Eye (tissue), 1 donor: ENCODE measurements at places on chromosomes 3 and 15.

DNA sequence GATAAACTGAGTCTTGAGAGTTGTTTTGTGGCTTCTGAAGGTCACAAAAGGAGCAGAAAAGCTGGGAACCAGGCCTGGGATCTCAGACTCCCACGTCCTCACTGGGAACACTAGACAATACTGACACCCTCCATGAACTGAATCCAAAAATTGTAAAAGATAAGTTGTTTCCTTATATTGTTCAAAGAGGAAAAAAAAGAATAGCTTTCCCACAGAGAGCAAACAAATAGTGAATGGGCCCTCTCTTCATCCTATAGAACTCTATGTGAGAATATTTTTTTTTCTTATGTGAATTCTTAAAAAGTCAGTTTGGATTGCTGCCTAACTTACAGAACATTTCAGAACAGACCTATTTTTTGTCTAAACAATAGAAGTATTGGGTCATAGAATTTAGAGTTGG lies 203.5 kb downstream of the MECOM start:
- no peak for DNase-seq

GRCh38 chr15:84813931-84814330 lies 3.2 kb upstream of the ALPK3 start:
- DNase-seq: no peak

DNA sequence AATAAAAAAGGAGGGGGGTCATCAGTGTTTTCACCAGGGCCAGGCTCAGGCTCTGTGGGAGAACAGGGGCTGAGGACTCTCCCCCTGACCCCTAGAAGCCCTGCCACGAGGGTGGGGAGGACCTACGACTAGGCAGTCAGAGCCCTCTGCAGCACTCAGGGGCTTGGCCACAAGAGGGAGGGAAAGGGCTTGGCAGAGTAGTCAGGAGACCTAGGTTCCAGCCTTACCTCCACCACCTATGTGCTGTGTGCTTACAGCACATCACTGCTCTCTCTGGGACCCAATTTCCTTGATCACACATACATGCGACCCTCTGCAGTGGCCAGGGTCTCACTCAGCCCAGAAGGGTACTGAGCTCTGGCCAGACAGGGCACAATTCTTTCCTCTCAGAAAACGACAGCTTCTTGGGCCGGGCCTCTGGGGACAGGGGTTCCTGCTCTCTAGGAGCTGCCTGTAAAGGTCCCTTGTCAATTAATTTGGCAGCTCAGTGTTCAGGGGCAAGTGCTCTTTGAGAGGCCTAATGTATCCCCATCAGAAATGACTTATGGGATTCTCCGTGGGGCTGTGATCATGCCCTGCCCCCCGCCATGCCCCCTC lies 16.4 kb upstream of the SKIC8 start:
- DNase-seq: peak; percentile 83

DNA sequence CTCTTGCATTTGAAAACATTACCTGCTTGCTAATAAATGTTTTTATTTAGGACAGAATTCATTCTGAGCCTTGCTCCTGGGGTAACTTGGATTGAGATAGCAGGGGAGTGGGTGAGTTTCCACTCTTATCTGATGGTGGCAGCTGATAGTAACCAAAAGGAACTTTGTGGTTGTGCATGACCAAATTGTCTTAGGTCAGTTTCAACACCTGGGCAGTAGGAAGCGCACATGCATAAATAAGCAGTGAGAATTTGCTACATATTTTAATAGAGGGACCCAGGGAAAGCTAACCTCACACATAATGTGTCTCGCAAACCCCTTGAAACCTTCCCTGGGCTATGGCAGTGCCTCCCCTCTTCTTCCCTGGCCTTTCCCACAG lies 65.4 kb upstream of the XCR1 start:
- DNase-seq: no peak

GRCh38 chr15:63157891-63158431 lies 684 bp upstream of the RPS27L start:
- DNase-seq: peak; percentile 91

- DNase-seq: no peak
These were observed 160.7 kb downstream of the TAFA4 start for GRCh38 chr3:68771681-68772080.

DNA sequence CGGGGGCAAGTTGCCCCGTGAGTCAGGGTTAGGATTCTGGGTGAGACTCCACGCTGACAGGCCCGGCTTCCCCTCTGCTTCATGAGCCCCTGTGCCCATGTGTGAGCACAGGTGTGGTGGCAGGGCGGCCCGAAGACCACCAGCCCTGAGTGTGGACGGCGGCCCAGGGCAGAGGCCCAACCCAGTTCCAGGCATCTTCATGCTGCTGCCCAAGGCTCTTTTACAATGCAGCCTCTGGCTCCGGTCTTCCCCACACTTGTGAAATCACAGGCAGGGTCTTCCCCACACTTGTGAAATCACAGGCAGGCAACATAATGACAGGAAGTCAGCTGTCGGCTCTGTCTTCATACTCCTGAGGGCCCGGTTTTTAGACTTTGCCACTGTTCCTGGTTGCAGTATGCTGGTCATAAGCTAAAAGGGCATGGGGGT lies 78.8 kb downstream of the AAGAB start:
- no peak for DNase-seq
